CD4-positive, alpha-beta T cell treated with Interleukin-10 for 1 hour (primary cell): ENCODE measurements at places on chromosomes 7 and 10.

DNA sequence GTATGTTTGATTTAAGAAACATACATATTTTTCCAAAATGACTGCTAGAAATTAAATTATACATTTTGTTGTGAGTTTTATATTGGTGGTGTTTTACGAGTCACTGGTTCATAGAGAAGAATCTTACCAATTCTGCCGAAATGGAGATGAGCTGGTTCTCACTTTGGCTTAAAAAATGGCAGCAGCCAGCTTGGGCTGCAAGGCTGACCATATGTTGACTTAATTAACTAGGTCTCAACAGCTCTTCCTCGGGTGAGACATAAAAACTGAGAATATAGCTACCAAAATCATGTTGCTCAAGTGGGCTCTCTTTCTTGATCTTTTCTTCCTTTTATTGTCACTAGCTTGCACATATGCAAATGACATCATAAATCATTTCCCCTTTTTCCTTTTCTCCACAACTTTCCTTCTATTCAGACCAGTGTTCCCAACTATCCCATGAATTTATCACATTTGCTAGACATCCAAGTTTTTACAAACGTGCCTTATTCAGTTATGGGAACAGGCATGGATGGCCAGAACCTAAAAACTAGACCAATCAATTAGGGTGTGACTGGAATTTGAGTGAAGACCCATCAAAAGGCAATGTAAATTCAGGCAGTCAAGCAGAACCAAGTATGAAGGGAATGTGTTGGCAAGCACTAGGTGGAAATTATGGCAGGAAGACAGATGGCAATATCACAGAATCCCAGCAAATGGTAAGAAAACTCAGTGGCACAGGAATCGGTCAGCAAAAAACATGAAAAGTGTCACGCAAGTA is 6.4 kb upstream of the TSPAN12 start:
- no peak for DNase-seq

GRCh38 chr7:130902755-130903357 is 168.8 kb upstream of the KLF14 start:
- DNase-seq: no peak

DNA sequence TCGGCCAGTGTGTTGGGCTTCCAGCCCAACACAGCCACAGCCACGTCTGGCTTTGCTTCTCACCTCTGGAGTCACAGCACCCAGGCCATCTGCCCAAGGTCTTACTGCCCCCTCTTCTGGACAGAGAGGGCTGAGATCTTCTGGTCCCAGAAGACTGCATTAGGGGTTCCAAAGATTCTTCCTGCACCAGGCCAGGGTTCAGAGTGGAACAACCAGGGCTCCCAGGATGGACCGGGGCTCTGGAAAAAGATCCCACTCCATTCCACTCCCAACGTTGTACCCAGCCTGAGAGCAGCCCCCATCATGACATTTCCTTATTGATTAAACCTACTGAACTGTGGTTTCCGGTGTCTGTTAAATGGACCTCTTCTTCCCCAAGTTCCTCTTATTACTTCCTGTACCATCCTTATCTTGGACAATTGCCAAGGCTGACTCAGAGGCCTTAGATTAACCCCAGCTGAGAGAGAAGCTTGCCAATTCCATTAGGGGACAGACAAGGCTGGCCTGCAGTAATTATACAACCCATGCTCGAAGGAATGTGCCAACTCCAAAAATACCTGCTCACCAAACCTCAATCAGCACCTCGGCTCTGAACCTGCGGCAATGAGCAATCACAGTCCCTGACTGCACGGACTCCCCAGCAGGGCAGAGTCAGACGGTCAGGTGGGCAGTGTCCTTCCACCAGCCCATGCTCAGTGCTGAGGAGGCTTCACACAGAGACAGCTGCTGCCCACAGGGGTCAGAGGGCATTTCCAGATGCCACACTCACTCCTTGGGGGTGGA is 47.9 kb upstream of the NPFFR1 start:
- peak; percentile 56 for DNase-seq

GRCh38 chr7:131106681-131107336 is 220.9 kb upstream of the MKLN1 start:
- peak; percentile 66 for DNase-seq
